ENCODE measurements at places on chromosomes 7 and 10.

DNA sequence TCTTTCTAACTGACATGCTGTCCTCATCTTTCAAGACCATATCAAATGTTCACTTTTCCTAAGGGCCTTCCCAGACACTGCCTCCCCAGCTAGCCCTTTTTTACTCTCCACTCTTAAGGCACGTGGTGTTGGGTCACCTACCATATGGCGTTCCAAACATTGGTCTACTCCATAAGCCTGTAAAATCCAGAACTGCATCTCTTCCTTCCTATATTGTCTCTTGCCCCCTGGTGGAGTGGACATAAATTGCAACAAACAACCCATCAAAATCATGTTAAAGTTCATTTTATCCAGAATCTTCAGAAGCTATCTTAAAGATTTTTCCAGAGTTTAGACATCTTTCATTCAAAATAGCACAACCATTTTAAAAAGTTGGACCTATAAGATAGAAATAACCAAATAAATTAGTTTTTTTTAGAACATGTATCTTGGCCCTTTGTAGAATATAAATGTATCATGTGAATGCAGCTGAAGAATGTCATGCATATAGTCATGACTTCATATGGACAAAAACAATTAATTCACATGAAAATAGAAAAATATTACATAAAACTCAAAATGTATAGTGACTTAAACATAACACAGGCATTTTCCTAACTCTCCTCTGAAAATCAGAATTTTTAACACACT lies 180.6 kb upstream of the CHRM2 start:
- no peak for DNase-seq

- peak; percentile 15 for DNase-seq
These were observed 3.6 kb upstream of the ARID5B start for GRCh38 chr10:61897671-61898434.

DNA sequence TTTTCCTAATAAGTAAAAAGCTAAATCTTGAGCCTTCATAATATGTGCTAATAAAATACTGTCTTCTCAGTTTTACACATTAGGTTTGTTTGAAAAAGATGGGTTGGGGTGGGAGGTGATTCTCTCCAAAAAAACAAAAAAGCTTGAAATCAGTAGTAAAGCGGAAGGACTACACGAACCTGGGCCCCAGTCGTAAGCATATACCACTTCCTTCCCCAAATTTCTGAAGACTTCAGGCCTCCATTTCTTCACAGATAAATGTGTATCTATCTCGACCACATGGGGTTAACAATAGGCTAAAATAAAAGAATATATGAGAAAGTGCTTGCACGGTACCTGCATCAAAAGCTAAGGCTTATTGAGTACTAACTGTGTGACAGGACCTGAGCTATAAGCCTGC lies 51.6 kb upstream of the PAX2 start:
- DNase-seq, result no peak

DNA sequence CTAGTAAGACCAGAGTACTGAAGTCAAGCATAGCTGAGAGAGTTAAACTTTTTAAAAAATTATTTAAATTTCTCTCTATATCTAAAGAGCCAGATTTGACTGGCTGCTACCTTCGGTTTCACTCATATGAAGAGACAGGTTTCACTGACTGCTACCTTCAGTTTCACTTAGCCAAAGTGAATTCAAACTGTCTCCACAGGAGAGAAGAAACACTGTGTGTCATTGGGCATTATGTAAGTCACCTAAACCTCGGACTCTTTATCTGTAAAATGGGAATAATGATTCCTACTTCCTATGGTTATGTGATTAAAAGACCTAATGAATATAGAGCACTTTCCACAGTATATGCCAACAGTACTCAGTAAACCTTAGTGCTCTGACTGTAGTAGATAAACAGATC lies 41.6 kb upstream of the MET start:
- no peak for DNase-seq

DNA sequence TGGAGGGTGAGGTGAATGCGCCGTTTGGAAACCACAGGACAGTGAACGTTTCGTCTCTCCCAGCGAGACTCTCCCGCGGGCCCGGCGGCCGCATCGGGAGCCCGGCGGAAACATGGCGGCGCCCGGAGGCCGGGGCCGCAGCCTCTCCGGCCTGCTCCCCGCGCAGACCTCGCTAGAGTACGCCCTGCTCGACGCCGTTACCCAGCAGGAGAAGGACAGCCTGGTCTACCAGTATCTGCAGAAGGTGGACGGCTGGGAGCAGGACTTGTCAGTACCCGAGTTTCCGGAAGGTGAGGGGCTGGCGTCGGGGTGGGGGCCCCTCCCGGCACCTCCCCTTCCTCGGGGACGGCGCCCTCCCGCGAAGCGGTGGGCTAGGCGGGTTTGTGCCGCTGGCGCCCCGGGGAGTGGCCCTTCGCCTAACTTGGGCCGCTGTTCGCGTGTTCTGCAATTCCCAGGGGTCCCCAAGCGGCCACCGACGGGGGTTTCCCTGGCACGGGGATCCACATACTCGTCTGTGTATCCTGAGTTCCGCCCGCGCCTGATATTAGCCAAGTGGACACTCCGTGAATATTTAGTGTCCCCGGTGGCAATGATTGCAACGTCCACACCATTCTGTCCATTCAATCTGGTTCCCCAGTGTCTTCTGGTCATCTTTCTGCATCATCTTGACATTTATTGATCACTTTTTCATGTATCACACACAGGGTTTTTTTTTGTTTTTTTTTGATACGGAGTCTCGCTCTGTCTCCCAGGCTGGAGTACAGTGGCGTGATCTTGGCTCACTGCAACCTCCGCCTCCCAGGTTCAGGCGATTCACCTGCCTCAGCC lies 514 bp downstream of the NHLRC2 start:
- DNase-seq, result no peak

GRCh38 chr7:102875700-102876295 lies 37.0 kb upstream of the LRRC17 start:
- DNase-seq, result no peak

DNA sequence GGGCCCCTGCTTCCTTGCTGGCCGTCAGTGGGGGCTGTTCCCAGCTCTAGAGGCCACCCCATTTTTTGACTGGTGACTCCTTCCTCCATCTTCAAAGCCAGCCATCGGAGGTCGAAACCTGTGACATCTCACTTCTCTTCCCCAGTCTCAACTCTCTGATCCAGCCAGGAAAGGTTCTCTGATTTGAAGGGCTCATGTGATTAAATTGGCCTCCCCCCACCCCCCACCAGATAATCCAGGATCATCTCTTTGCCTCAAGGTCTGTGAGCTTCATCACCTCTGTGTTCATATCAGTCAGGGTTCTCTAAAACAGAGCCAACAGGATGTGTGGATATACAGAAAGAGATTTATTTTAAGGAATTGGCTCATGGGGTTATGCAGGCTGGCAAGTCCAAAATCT lies 5.6 kb upstream of the RAMP3 start:
- DNase-seq, result no peak

Measured in anterior cingulate cortex (tissue), 58 donors.